ENCODE measurements at places on chromosomes 11 and 22. TPM values are rescaled to one million over a fixed set of nuclear protein-coding genes. Genes with fewer than 3 reads are reported as not detected.

Gene MMP12
- not detected for total RNA-seq

Gene CXCR5
- total RNA-seq = not detected

Gene C11orf42
- total RNA-seq = not detected

Gene C11orf97
- not detected for total RNA-seq

Gene OVCH2
- not detected for total RNA-seq

Gene MAP6
- 0.26 TPM for total RNA-seq

Measured in dermis microvascular lymphatic vessel endothelial cell (primary cell).